ENCODE measurements at places on chromosomes 2 and 18.

GRCh38 chr2:144971786-144972335 is 451.9 kb upstream of the ZEB2 start:
- DNase-seq, result no peak

DNA sequence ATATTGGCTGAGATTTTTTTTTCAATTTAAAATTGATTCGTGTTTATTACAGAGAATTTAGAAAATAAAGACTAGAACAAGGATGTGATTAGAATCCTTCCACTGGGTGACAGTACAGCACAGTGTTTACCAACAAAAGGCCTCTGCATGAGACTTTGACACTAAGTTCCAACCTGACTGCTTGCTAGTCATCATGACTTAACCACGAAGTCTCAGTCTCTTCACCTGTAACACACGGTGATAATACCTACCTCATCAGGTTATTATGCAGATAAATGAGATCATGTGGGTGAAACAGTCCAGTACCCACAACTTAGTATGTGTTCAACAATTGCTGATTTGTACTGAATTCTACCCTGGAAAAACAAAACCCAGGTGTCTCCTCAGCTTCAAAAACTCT is 151.2 kb downstream of the STK39 start:
- DNase-seq, result no peak

DNA sequence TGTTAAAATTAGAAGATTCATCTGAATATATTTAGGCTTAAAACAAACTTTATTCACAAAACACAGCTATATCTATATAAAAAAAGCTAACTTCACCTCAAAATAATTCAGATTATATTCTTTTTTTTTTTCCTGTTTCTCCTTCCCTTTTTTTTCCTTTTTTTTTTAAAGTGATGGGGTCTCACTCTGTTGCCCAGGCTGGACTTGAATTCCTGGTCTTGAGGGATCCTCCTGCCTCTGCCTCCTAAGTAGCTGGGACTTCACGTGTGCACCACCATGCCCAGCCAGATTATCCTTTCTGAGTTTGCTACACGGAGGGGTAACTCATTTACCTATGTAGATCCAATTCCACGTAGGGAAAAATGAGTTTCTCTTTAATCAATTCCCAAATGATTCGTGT is 3.8 kb downstream of the IDH1 start:
- no peak for DNase-seq

- no peak for DNase-seq
Observed at GRCh38 chr2:34311816-34312215, 712.7 kb upstream of the FAM98A start.

DNA sequence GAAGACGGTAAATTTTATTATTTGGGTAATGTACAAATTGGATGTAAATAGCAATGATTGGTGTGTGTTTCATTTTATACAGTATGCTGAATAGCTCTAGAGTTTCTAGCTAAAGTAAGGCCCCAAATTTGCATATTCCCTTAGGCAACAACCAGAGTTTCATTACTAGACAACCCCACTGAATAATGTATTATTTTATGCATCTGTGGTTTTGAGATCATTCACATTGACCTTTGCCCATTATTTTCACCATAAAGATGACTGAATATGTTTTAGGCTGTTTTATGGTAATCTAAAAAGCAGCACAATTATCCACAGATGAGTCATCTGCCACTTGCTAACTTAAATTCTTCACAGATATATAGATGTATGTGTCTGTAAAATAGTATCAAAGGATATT is 44.5 kb upstream of the C2orf74 start:
- no peak for DNase-seq

GRCh38 chr2:106161938-106162820 is 31.9 kb downstream of the UXS1 start:
- DNase-seq, result no peak

DNA sequence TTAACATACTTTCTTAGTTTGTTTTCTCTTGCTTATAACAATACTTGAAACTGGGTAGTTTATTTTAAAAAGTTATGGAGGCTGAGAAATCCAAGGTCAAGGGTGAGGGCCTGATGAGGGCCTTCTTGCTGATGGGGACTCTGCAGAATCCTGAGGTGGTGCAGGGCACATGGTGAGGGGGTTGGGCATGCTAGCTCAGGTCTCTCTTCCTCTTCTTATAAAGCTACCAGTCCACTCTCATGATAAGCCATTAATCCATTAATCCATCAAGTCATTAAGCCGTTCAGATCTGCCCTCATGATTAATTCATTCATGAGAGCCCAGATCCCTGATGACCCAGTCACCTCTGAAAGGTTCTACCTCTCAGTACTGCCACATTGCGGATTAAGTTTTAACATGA is 21.4 kb downstream of the ALMS1 start:
- DNase-seq, result no peak

- no peak for DNase-seq
Observed at GRCh38 chr2:75788902-75789301, 78.2 kb upstream of the GCFC2 start.

DNA sequence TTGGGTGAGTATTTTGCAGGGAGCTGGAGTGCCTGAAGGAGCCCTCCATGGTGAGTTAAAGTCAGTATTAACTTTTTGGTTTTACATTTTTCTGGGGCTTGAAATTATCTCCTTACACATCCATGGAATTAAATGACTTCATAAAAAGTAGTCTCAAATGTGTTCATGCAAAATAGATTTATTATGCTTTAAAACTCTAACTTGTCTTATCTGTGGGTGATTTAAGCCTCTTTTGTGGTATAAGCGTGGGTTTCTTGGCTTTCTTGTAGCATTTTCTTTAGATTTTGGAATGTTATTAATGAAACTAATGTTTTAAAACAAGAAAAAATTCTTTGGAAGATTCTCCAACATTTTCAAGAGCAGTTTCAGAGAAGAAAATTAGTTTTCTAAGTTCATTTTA is 27.8 kb downstream of the NABP1 start:
- DNase-seq, result no peak

GRCh38 chr18:47254341-47254939 is 3.0 kb upstream of the SKOR2 start:
- DNase-seq, result no peak

DNA sequence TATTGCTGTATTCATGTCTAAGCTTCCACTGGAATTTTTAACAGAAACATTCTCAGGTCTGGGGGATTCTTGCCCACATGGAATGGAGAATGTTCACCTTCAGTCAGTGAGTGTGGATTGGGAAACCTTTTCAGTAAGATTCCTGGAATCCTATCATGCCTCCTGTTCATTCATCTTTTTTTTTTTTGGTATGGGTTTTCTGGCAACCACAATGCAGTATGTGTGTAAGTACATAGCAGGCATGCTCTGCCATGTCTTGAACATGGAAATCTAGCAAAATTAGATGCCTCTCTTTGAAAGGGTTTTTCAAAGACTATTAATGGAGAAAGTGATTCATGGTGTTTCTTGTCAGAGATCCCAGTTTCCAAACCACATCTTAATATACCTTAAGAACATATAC is 176.5 kb downstream of the LTBP1 start:
- no peak for DNase-seq

DNA sequence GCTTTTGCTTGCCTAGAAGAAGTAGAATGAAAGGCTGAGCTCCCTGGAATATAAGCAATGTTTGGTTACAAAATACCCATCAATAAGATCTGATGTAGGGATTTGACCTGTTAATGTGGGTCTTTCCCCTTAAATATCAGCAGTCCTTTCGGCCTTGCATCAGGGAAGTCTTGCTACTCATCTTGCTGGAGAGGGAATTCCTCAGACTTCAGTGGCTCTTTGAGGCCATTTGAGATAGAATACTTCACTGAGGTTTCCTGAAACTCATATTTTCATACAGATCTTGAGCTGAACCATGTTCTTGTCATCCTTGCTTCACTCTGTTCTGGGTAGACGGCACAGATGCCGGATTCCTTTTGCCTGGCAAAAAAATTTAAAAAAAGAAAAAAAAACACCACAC is 3.9 kb downstream of the TWIST2 start:
- no peak for DNase-seq

DNA sequence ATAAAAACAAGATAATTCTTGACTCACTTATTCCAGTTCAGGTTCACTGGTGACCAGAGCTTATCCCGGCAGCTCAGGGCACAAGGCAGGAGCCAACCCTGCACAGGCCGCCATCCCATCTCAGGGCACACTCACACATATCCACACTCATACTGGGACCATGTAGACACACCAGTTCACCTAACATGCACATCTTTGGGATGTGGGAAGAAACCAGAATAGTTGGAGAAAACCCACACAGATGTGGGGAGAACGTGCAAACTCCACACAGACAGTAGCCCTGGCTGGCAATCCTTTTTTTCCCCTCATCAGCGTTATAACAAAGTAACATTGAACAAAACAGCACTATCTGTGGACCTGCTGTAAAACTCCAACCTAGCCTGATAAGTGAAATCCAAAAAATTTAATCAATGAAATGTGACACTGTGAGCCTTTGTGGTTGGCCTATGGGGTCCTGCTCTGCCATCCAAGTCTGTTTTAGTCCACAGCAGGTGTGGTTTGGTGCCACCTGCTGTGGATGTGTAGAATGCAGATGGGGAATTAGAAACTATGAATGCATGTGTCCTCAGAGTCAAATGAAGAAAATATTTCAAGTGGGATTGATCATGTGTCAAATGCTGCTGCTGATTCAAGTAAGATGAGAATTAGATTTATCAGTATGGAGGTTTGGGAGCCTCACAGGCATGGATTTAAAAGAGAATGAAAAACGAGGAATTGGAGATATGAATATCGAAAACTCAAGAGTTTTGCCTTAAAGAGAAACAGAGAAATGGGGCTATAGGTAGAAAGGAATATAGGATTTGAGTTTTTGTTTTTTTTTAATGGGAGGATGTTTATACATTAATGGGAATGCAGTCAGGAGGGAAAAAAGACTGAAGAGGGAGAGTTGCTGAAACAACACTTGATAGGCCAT is 47.0 kb downstream of the UGP2 start:
- peak; percentile 18 for DNase-seq

GRCh38 chr2:105490204-105490603 is 91.4 kb upstream of the FHL2 start:
- DNase-seq, result no peak

DNA sequence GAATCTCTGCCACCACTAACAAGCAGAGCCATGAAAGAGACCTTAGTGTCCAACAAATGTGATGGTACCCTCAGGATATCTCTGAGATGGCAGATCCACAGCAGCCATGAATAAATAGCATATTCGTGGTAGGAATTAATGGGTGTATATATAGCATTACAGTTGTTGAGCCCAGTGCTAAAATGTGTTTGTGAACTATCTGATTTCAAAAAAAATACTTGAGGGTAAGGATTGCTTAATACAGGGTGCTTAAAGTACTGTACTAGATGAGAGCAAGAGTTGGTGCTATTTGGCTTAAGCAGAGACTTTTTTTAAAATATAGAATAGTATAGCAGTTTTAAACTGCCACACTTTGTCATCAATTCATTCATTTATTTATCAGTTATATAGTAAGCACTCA is 101.5 kb upstream of the GALNT5 start:
- DNase-seq, result no peak

GRCh38 chr2:152630466-152630865 is 86.8 kb downstream of the PRPF40A start:
- DNase-seq, result no peak

- no peak for DNase-seq
Observed at GRCh38 chr2:11326677-11327211, 17.7 kb downstream of the ROCK2 start.

- DNase-seq, result no peak
Observed at GRCh38 chr2:239730897-239731296, 294.2 kb downstream of the NDUFA10 start.

- DNase-seq, result no peak
Observed at GRCh38 chr2:12284487-12284886, 432.2 kb upstream of the TRIB2 start.

DNA sequence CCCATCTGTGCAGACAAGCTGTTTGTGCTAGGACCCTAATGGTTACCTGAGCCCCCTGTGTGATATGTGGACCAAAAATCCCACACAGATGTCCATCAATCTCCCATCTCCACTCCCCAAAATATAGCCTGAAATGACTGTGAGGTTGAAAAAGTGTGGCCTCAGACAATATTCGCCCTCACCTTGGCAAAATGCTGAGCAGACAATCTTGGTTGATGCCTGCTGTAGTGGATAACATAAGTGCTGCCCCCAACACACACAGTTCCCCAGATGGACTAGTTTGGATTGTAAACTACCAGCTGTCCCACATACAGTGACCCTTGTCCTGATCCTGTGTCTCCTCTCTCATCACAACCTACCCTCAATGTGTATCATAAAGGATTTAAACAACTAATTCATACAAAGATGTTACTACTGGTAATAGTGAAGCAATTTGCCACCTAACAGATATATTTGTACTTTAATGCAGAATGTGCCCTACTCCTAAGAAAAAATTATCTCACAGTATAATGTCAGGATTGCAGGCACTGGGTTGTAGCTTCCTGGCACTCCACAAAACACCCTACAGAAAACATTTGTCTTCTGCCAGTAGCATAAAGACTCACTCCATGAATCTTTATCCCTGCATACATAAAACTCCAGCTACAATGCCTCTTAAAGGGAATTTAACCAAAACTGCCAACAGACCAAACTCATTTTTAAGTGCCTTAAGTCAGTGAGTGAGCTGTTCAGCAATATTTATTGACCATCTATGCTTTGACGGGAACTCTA is 161.6 kb downstream of the FBXO15 start:
- DNase-seq, result no peak

GRCh38 chr18:50009773-50010335 is 185.1 kb downstream of the MYO5B start:
- DNase-seq, result peak; percentile 17

DNA sequence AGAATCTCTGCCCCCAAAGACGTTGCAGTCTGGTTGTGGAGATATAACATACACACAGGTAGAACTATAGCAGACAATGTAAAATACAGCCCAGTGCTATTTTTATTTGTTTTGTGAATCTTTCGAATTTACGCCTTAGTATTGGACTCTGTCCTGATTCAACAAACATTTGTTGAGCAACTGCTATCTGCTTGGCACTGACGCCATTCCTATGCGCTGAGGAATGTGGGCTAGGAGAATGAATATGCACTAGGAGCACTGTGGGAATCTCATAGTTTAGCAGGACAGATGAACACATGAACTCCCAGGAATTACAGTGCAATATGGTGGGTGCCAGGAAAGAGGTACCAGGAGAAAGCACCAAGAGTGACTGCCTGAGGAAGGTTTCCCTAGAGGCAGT is 181.7 kb upstream of the SIX3 start:
- DNase-seq, result no peak

- DNase-seq, result no peak
Observed at GRCh38 chr2:60391649-60392375, 161.6 kb downstream of the BCL11A start.

DNA sequence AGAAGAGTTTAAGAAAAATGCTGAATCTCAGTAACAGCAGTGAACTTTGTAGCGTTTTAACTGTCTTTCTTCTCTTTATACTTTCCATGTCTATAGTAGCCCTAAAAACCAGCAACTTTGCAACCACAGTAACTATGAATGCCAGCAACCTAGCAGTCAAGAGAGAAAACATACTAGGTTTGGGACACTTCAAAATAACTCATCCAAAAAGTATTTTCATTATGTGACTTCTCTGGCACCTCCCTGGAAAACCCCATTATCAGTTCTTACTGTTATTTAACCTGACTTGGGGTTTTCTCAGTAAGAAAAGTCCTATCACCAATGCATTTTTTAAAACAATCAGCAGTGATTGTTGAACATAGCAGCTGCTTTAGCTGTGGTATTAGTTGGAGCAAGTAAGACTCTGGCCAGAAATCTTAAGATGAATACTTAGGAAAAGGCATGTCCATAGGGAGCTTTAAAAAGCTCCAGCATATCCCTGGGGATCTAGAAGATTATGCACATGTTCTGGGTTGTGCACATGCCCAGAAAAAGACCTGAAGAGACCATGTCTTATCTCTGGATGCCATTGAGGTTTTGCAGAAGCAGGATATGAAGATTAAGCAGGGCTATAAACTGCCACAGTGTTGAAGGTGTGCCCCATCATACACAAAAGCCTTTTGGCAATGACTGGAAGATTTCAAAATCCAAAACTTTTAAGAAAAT is 411.3 kb downstream of the CMPK2 start:
- no peak for DNase-seq

Measured in stimulated activated CD4-positive, alpha-beta T cell treated with anti-CD3 and anti-CD28 coated beads, Interleukin-1b, Interleukin-23, amount 100 ng/mL, for 24 hours (primary cell).